GM23248 (cell line): ENCODE measurements at places on chromosomes 5 and 9. TPM values are rescaled to one million over a fixed set of nuclear protein-coding genes. Genes with fewer than 3 reads are reported as not detected.

Gene STK32A
- 1.3 and 1.5 TPM in 2 replicates for total RNA-seq

Gene PHYHD1
- total RNA-seq, result 4.4 and 4.7 TPM in 2 replicates

Gene PCDHB10
- total RNA-seq, result 1.3 and 2.9 TPM in 2 replicates

Gene DAPK1
- total RNA-seq, result 1.9 and 3.3 TPM in 2 replicates

Gene PCSK5
- total RNA-seq, result 3.9 and 4.3 TPM in 2 replicates

Gene PDZD2
- not detected in 2 replicates for total RNA-seq
